ENCODE measurements at places on chromosomes 4 and X. TPM values are rescaled to one million over a fixed set of nuclear protein-coding genes. Genes with fewer than 3 reads are reported as not detected.

DNA sequence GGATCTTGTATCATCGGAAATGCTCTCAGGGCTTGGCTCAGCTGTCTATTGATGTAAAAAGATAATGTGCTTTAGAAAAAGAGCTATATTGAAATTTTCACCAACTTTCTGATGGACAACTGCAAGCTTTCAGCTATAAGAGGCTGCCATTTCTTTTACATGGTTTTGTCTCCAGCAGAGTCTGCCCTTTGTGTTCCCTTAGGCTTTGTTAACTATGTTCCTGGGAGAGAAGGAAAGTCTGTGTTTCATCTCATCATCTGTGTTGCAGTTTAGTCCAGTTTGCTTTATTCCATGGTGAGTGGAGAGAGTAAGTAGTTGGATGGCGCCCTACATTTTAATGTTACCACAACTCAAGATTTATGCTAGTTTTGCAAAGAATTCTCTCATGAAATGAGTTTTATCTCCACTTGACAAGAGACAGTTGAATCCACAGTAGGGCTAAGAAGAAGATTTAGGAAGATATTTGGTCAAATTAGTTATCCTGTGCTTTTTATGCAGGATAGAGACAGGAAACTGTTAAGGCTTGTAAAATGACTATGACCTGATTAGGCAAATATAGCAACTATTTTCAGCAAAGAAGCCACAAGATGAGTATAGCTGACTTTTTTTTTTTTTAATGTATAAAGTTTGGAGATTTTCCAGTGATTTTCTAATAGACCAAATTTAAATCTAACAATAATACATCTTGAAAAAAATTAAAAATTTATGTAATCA is 16.5 kb downstream of the SEPTIN11 start:
- H3K27ac ChIP-seq = no peak overlapping the region
- DNase-seq = no peak
- no peak overlapping the region for H3K4me3 ChIP-seq
- H3K36me3 ChIP-seq = no peaks in the 10 kb centered on the region

Gene MAGEC1
- total RNA-seq = 37.0 TPM

DNA sequence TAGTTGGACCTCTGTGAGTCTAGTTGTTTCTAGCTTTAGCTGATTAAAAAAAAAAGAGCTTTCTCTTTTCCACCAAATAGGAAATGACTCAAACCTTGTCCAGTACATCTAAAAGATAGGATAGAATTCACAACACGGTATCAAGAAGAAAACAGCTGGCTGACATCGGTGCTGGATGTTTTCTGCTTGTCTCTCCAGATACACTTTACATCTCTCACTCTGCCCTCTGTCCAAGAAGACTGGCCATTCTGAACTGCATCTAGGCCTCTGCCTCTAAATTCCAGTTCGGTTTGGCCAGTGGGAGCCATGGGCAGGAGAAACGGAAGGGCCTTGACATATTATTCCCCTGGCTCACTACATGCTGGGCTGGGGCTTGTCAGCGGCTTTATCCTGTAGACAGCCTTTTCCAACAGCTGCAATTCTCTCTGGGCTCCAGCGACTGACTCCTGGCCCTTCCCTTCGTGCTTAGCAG is 57.3 kb upstream of the SHISA3 start:
- H3K27ac ChIP-seq = no peak overlapping the region
- H3K4me3 ChIP-seq = no peak overlapping the region
- no peaks in the 10 kb centered on the region for H3K36me3 ChIP-seq
- no peak for DNase-seq

GRCh38 chr4:125331116-125331515 is 16.4 kb downstream of the FAT4 start:
- H3K4me1 ChIP-seq = no peaks in the 10 kb centered on the region
- H3K4me3 ChIP-seq = no peak overlapping the region
- no peak overlapping the region for H3K27ac ChIP-seq
- H3K27me3 ChIP-seq = no peaks in the 10 kb centered on the region
- H3K36me3 ChIP-seq = no peaks in the 10 kb centered on the region
